ENCODE measurements at places on chromosomes 12 and 14.

- no peak for DNase-seq
These were observed 62.2 kb downstream of the NCOR2 start for GRCh38 chr12:124505001-124505818.

- no peak for DNase-seq
These were observed 196.4 kb downstream of the RGS6 start for GRCh38 chr14:72128629-72129028.

DNA sequence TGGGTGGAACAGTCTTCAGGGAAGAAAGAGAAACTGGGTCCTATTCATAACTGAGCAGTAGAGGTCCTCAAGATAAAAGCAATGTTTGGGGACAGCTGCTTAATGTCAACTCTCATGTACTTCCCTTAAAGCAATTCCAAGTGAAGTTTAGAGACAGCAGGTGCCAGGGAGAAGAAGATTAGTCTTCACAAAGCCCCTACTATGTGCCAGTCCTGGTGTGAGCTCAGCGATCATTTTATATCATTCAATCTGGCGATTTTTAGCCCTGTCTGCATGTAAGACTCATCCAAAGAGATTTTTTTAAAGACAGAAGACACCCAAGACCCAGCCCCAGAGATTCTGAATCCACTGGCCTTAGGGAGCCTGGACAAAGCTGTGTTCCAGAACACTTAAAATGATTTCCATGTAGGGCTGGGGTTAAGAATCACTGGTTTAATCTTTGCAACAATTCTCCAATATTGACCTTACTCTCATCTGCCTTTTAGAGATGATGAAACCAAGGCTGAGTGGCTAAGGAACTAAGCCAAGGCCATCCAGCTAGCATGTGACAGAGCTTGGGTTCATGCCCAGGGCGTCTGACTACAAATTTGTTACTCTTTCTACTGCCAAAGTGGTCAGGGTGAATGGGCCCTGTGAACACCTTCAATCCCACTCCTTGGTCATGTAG lies 404.5 kb upstream of the TBX3 start:
- DNase-seq = no peak

GRCh38 chr14:102878970-102879460 lies 43.4 kb upstream of the AMN start:
- peak; percentile 23 for DNase-seq

DNA sequence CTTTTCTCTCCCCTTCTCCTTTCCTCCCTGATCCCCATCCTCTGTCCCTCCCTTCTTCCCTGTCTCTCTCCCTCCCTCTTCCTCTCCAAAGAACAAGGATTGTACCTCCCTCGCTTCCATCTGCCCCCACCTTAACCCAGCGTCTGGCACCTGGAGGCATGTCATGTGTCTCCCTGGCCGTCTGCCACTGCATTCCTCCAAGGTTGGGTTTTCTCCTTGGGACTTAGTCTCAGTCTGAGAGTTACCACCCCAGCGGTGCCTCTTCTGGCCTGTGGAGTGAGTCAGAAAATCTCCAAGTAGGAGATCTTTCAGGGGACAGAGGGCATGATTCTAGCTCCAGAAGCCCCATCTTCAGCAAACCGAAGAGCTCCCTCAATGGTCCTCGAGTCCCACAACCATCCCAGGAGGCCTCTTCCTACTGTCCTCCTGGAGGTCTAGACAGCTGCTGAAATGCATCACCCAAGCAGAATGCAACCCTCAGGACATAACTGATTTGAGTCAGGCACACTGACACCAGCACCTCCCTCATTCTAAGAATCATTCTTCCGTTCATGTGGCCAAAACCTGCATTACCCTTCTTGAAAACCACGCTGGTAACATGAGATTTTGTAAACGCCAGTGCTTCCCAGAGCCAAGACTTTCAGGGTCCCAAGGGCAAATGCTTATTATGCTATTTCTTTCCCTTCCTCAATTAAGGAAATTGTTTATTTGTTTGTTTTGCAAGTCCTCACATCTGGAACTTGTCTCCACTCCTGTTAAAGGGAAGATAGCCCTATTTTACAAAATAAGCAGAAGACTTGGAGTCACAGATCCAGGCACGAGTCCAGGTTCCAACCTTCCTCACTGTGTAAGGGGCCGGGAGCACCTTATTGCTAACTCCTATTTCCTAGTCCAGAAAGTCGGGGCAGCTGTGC lies 463.2 kb downstream of the BCL11B start:
- DNase-seq = no peak

DNA sequence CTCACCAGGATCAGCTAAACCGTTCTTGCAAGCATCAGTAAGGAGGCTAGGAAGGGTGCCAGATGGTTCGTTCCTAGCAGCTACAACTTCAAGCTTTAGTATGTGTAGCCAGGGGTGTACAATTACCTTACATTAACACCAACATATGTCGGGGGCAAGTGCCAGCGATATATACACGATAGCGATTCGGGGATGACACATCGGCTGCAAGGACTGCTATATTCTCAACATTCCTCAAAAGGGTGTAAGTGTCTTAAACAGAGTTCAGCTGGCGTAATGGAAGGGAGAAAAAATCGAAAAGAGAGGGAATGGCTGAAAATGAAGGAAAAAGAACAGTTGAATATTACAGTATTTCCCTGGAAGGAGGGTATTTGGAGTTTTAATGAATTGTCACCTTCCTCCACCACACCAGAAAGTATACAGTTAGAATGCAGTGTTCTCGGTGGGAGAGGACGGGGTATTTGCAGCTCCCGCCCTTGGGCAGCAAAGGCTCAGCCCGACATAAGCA lies 545 bp downstream of the LIMA1 start:
- DNase-seq = peak; percentile 38

GRCh38 chr14:69660344-69661193 lies 49.2 kb downstream of the SUSD6 start:
- DNase-seq = no peak

Data from HFFc6 (cell line).